SJSA1 (cell line): ENCODE measurements at places on chromosomes 13 and 19.

DNA sequence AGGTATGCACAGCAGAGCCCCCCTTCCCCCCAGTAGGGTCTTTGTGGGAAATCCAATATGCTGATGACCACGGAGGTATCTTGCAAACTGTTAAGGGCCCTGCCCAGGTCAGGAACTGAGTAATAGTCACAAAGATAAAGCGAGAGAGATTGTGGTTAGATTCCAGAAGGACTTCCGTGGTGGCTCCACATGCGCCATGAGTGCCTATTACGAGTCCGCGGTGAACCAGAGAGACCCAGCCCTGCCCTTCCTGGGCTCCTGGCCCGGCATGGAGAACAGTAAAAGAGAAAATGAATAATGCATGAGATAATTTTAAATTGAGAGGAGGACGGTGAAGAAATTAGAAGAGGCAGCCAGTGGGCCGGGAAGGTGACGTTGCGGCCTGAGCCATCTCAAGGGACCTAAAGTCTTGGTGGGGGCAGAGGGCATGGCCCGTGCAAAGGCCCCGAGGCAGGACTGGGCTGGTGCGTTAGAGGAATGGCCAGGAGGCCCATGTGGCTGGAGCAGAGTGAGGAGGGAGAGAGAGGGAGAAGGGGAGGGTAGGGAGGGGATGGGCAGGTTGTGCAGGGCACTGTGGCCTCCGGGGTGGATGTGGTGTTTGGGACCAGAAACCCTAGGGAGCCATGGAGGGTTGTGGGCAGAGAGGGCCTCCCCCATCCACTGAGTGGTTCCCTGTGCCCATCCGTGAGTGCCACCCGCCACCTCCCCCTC is 46.6 kb upstream of the NFIC start:
- peak; percentile 18 for DNase-seq

DNA sequence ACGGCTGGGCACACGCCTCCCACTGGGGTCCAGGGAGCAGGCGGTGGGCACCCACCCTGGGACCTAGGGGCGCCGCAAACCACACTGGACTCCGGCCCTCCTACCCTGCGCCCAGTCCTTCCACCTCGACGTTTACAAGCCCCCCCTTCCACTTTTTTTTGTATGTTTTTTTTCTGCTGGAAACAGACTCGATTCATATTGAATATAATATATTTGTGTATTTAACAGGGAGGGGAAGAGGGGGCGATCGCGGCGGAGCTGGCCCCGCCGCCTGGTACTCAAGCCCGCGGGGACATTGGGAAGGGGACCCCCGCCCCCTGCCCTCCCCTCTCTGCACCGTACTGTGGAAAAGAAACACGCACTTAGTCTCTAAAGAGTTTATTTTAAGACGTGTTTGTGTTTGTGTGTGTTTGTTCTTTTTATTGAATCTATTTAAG is 1.6 kb downstream of the JUNB start:
- DNase-seq: no peak

GRCh38 chr13:61253105-61253877 is 162.4 kb downstream of the PCDH20 start:
- DNase-seq: no peak

- no peak for DNase-seq
These were observed 22.7 kb downstream of the ELL start for GRCh38 chr19:18499055-18499775.

GRCh38 chr19:18750295-18750970 is 40.7 kb downstream of the COMP start:
- DNase-seq: no peak

DNA sequence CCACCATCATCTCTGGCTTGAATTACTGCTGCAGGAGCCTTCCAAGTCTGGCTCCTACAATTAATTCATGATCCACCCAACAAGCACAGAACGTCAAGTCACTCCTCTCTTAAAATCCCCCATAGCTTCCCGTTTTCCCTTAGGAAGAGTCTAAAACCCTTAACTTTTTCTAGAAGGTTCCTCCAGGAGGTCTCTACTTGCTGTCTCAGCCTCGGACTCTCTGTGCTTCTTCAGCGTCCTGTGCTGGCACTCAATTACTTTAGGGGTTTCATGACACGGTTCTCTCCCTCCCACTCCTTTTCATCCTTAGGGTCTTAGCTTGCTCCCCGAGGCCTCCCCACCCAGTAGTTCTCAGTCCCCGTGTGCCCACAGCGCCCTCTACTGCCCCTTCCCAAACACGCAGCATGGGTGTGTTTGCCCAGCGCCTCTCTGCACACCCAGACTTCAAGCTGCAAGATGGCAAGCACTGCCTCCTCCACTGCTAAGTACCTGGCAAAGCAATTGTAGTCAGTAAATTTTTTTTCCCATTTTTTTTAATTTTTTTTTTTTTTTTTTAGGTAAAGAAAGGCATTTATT is 25.8 kb upstream of the MAP3K10 start:
- peak; percentile 9 for DNase-seq

DNA sequence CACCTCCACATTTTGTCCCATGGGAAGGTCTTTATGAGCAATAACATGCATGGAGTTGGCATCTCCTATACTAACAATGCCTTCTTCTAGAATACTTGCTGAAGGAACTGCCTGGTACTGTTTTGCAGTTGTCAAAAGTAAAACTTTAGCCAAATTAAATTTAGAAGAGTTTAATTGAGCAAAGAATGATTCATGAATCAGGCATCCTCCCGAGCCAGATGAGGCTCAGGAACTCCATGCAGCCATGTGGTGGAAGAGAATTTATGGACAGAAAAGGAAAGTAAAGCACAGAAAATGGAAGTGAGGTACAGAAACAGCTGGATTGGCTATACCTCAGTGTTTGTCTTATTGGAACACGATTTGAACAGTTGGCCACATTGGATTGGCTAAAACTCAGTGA is 1081.9 kb downstream of the SLITRK1 start:
- DNase-seq: no peak

- DNase-seq: no peak
These were observed 14.9 kb downstream of the KLC3 start for GRCh38 chr19:45355402-45355801.

DNA sequence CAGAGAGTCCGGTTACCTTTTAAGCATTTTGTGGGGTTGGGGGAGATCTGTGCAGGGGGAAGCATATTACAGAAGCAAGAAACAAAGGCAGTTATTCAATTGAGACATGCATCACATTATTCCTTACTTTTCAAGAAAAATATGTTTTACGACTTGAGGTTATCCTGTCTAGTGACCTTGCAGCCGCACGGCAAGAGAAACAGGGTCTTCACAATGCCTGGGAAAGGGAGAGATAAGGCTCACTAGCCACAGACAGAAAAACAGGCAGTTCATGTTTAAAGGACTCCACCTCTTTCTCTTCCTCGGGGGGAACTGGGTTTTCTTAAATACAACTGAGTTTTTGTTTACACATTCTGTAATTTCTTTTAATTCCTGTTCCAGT is 536 bp upstream of the NCR1 start:
- DNase-seq: no peak

- no peak for DNase-seq
These were observed 109.5 kb downstream of the PDS5B start for GRCh38 chr13:32695602-32696250.

DNA sequence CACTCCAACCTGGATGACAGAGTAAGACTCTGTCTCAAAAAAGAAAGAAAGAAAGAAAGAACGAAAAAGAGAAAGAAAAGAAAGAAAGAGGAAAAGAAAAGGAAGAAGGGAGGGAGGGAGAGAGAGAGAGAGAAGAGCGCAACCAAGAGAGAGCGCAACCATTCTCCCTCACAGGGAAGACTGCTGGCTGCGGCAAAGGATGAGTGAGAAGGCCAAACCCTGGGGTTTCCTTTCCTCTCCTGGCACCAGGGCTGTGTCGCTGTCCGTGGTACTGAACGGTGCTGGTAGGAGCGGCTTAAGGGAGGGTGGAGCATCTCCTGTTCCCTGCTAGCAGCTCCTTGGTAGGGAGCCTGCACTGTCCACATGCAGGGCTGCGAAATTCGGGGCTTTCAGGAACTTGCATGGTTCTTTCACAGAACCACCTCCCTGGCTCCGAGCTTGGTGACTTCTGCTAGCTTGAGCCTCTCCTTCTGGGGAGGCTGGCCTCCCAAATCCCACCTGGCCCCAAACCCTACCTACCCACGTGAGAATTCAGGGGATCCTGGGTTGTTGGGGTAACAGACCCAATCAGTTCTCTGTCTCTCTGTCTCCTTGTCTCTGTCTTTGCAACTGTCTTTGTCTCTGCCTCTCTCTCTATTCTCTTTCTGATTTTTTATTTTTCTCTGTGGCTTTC is 51.1 kb upstream of the ZNRF4 start:
- DNase-seq: peak; percentile 69

DNA sequence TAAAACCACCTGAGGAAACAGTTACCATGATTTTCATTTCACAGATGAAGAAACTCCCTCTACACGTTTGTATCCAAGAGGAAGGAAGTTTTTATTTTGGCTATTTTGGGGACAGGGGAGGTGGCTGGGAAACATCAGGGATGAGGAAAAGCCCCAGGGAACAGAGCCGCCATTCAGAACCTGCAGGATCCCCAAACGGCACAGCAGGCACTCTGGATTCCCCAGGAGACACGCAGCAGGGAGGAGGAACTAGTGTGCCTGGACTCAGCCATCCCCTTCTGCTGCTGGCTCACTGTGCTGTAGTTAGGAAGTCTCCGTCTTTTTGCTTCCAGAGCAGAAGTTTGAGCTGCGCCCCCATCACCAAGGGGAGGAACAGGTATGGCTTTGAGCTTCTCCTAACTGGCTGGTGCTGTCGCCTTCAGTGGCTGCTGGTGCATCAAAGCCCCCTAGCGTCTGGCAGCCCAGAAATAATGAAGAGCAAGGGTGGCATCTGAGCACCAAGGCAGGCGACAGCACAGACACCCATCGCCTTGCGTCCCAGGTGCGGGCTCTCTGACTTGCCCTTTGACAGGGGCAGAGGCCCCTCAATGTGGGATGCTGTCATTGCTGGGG is 4.2 kb downstream of the NAPA start:
- DNase-seq: no peak

- DNase-seq: no peak
These were observed 26.6 kb upstream of the GSX1 start for GRCh38 chr13:27765650-27766049.

- no peak for DNase-seq
These were observed 28.8 kb downstream of the CELF5 start for GRCh38 chr19:3253270-3253669.

DNA sequence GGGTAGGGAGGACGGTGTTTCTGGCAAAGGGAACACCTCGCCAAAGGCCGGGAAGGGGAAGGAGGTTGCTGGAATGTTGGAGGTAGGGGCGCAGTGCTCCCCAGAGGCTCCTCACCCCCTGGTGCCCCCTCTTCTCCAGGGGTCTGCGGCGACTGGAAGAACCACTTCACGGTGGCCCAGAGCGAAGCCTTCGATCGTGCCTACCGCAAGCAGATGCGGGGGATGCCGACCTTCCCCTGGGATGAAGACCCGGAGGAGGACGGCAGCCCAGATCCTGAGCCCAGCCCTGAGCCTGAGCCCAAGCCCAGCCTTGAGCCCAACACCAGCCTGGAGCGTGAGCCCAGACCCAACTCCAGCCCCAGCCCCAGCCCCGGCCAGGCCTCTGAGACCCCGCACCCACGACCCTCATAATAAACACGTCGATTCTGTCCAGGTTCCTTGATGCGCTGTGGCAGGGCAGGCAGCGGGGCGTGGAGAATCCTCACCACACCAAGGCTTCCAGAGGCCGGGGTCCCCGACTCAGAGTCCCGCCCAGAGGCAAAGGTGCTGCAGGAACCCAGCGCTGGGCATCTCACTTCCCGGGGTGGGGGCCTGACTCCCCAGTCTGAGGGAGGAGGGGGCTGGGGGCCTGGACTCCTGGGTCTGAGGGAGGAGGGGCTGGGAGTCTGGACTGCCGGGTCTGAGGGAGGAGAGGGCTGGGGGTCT is 7.4 kb upstream of the SPACA4 start:
- no peak for DNase-seq

- DNase-seq: peak; percentile 36
These were observed 249.1 kb downstream of the GPC5 start for GRCh38 chr13:91647361-91647990.

GRCh38 chr13:23899555-23899954 is 2.3 kb upstream of the C1QTNF9B start:
- no peak for DNase-seq

DNA sequence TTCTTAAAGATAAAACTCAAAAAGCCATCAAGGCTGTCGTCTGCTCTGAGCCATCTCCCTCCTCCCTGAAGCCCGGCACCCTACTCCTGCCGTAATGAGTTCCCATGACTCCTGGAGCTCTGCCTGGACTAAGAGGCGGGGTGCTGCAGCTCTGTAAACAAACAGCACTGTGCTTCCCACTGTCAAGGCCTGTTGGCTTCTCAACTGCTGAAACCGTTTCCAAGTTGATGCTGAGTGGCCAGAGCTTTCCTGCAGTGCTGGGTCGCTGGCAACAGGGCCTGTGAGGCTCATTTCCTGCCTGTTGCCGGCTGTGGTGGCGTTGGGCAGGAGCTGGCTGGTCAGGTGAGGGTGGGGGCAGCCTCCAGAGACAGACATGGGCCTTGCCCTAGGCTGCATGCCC is 26.7 kb upstream of the ISYNA1 start:
- no peak for DNase-seq

DNA sequence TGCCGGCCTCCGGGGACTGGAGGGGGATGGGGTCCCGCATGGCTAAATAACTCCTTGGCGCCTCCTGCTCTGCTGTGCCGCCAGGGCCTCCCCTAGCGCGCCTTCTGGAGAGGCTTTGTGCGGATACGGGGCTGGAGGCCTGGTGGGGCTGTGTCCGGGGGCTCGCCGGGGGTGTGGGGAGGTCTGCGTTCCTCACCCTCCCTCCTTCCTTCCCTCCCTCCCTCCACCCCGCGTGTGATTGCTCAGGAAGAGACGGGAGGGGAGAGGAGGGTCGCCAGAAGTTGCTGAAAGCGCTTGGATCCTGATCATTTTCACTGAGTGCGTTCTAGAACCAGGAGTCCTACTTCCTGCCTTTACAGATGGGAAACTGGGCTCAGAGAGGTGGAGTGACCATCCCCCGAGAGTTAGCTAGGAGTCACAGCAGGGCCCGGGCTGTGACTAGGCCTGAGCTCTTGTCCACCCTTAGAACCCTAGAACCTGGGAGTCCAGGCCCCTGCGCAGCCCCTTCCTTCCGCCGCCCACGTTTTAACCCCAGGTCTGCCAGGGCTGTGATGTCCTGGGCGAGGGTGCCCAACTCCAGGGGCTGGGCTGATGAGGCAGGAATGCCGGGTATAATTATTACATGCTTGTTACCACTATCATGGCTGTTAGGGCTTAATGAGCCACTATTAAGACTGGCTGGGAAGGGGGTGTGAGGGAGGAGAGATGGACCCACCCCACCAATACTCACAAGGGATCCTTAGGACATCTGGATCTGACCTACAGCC is 782 bp upstream of the JUND start:
- no peak for DNase-seq

- DNase-seq: no peak
These were observed 540 bp upstream of the ZFP36 start for GRCh38 chr19:39405958-39406655.

DNA sequence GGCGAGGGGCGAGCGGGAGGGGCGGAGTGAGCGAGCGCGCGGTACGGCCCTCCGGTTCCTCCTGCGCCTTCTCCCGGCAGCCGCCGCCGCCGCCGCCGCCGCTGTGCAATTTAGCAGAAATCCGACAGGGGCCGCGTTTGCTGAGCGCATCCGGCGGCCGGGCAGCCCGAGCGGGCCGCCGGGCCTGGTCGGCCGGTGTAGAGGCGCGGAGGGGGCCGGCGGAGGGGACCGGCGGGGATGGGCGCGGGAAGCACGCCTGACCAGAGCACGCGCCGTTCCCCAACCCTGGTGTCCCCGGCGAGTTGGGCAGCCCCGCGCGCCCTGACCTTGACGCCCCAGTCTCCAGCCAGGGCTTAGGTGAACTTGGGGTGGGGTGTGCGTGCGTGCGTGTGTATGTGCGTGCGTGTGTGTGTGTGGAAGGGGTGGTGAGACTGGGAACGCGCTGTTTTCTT is 144.5 kb upstream of the ZNF536 start:
- peak; percentile 70 for DNase-seq

GRCh38 chr19:5130371-5131030 is 161.6 kb downstream of the KDM4B start:
- DNase-seq: no peak
